Esophagus squamous epithelium (tissue), 5 donors: ENCODE measurements at places on chromosomes 1 and 21.

- DNase-seq, result no peak
Observed at GRCh38 chr1:21641967-21642739, 27.0 kb downstream of the RAP1GAP start.

DNA sequence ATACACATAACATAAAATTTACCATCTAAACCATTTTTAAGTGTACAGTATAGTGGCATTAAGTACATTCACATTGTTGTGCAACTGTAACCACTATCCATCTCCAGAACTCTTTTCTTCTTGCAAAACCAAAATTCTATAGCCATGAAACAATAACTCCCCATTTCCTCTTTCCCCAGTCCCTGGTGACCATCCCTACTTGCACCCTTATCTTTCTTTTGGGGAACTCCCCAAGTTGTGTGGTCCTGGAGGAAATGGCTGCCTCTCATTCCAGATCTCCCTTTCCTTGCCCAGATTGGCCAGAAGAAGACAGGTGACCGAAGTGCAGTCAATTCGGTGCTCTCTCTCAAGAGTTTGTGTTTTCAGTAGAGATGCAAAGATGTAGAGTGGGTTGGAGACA lies 389.6 kb upstream of the C1orf87 start:
- no peak for DNase-seq

DNA sequence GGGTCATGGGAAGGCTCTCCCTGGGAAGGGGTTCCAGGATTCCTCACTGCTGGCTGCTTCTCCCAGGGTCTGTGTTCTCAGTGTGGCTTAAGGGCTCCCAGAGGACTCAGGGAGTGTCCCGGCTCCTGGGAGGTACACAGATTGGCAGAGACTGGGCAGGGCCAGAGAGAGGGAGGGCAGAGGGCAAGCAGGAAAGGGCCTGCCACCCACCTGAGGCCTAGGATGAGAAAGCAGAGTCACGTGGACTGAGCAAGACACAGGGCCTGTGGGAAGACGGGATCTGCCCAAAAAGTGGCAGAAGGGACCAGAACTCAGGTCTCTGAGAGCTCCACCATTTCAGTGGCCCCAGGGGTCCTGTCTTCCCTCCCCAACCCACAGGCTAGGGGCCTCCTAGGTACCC lies 871 bp downstream of the SLFNL1 start:
- DNase-seq, result no peak

GRCh38 chr1:86499987-86500593 lies 31.4 kb downstream of the CLCA1 start:
- DNase-seq, result no peak

DNA sequence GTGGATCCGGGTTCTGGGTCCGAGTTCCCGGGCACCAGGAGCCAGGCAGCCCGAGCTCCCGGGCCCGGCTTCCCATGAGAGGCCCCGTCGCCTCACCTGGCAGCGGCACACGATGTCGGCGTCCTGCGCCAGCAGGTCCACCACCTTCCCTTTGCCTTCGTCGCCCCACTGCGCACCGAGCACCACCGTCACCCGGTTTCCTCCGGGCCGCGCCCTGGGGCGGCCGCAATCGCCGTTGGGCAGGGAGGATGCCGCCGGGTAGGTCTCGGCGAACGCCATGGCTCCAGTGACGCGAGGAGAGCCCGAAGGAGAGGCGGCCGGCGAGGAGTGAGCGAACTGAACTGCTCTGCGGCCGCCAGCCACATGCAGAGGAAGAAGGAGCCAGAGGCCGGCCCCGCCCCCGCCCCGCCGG lies at the start of gene ADSS2:
TSS of gene ADSS2 (minus strand) at position 371 of the 412 bp plus-strand sequence. CDS start at position 279, 92 bp downstream.
- DNase-seq, result no peak

GRCh38 chr1:222171005-222171404 lies 376.9 kb downstream of the HHIPL2 start:
- no peak for DNase-seq

GRCh38 chr1:231933711-231934626 lies 307.4 kb downstream of the DISC1 start:
- DNase-seq, result no peak

- no peak for DNase-seq
Observed at GRCh38 chr1:173489149-173489600, 12.0 kb downstream of the PRDX6 start.

DNA sequence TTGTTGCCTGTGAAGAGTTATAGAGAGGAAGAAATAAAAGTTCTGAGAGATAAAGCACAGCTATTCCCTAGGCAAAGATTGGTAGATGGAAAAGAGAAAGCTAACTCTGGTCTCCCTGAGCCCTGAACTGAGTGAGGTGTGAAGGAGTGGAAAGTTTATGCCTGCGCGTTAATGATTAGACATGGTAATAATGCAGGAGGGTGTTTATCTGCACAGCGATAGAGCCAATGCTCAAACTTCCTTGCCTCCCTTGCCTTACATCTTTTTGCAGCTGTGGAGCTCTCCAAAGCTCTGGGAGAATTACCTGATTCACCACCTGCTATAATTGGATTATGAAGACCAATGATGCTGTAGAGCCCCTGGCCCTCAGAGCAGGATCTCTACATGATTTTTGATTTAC lies 32.8 kb upstream of the CHRM3 start:
- DNase-seq, result no peak

GRCh38 chr1:75731881-75732280 lies 7.4 kb downstream of the ACADM start:
- DNase-seq, result no peak

DNA sequence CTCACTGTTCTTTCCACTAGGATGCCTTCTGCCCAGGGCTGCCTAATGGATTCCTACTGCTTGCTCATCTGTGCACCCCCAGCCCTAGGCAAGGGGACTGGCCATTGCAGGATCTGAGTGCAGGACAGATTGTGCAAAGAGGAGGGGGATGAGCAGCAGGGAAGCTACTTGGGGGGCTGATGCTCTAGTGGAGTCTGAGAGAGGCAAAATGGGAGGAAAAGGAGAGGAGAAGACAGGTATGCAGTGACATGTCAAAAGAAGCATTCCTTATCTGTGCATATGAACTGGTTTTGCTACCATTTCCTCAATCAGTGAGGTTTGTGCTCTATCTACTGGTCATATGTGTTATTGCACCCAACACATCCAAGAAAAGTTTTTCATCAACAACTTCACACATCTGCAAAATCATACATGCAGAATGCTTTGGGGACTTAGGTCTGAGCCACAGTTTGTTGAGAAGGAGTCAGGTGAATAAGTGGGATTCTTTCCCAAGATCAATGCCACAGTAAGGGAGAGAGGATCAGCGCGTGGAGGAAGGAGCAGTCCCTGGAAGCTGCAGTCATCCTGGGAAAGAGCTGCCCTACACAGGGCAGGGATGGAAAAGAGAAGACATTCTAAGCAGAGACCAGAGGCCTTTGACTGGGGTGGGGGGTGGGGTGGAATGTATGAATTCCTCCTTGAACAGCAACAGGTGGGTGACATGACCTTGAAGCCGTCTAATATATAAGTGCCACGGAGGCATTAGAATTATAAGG lies 14.4 kb downstream of the SLC5A9 start:
- no peak for DNase-seq

DNA sequence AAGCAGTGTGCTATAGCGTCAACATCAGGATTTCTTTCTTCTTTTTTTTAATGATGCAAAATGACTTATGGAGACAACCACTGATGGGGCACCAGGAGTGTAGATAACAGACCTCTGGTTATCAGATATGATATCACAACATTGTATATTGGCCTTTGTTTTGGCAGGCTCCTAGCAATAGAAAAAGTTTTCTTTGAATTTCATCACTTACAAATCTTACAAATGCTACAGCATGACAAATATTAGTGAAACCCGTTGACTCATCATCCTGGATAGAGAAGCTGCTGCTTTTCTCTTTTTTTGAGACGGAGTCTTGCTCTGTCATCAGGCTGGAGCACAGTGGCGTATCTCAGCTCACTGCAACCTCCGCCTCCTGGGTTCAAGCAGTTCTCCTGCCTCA lies 92.9 kb downstream of the LTN1 start:
- DNase-seq, result no peak

GRCh38 chr21:41429305-41429704 lies 3.3 kb downstream of the MX1 start:
- no peak for DNase-seq

GRCh38 chr1:223622132-223622842 lies 43.2 kb downstream of the CAPN8 start:
- DNase-seq, result no peak

DNA sequence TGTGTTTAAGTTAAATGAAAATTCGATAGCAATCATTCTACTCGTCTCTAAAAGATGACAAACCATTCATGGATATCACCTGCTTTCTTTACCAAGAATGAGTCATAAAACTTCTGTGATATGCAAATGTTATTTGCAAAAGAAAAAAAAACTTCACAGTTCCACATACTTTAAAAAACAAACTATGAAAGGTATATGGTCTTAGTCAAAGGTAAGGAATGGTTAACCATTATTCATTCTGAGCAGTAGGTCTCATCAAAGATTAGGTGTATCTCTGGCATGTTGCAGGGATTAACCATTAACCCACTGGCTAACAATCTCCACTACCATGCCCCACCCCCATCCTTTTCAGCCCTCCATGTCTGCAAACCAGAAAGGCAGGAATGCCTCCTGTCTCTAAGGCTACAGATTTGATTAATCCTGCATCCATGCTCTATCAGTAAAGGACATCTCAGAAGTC lies 44.4 kb downstream of the PTPN14 start:
- no peak for DNase-seq

DNA sequence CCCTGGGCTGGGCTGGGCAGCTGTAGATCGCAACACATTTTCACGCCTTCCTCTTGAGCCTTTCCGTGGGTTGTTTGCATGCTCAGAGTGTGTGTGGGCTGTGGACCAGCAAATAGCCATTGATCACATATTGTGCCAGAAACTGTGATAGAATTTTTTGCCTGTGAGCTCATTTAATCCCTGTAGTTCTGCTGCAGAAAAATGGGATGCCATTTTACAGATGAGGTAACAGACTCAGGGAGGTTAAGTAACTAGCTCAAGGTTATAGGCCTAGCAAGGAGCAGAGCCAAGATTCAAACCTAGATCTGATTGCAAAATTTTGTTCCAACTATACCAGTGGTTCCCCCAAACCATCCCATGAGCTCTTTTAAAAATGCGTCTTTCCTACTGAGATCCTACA lies 10.5 kb downstream of the SPATA46 start:
- no peak for DNase-seq

GRCh38 chr1:217982331-217983050 lies 302.6 kb upstream of the RRP15 start:
- no peak for DNase-seq

DNA sequence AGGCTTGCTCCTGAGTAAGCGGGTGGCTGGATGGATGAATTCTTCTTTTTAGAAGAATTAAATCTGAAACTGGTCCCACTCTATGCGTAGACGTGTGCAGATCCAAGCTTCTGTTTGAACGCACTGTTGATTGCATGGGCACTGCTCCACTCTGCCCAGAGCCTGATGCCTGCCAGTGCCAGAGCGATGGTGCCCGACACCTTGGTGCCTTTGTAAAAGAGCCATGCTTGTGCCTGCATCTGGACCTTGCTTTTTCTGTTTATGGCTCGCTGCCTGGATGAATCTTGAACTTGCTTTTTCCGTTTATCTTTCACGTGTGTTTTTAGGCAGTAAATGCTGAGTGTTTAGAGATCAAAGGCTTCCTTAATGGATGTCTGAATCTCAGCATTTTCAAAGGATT lies 15.0 kb upstream of the PWP2 start:
- no peak for DNase-seq

DNA sequence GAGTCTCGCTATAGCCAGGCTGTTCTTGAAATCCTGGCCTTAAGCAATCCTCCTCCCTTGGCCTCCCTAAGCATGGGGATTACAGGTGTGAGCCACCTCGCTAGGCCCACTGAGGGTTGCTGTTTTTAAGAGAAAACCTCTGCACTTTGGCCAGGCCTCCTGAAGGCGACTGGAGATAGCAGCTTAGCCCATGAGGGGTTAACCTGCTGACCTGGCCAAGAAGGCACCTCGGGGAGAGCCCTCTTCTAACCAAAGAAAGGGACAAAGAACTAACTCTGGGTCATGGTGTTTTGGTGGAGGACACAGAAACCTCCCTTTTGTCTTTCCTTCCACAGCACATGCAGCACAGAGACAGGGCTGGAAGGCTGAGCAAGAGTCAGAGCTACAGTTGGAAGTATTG lies 17.7 kb upstream of the KNCN start:
- DNase-seq, result no peak

- DNase-seq, result no peak
Observed at GRCh38 chr1:155295183-155295941, 5.9 kb downstream of the PKLR start.

DNA sequence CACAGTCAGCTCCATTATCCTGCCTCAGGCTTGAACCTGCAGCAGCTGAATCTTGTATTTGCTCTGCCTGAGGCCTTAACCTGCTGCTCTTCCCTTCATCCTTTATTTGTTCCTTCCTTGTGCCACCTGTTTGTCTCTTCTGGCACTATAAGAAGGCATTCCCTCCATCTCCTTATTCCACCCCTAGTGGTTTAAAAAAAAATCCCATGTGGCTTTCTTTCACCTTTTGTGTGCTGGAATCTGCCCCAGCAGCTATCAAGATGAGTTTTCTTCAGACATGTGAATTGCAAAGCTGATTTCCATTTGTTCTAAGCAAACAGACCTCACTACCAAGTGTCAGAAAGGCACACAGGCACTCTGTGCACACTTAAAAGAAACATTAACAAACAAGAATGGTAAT lies 294.6 kb downstream of the TTLL7 start:
- no peak for DNase-seq

GRCh38 chr1:94514095-94514727 lies 27.3 kb downstream of the F3 start:
- no peak for DNase-seq

GRCh38 chr1:25711555-25712298 lies 88.3 kb upstream of the SELENON start:
- no peak for DNase-seq

- no peak for DNase-seq
Observed at GRCh38 chr1:162974810-162975209, 94.4 kb upstream of the RGS4 start.

DNA sequence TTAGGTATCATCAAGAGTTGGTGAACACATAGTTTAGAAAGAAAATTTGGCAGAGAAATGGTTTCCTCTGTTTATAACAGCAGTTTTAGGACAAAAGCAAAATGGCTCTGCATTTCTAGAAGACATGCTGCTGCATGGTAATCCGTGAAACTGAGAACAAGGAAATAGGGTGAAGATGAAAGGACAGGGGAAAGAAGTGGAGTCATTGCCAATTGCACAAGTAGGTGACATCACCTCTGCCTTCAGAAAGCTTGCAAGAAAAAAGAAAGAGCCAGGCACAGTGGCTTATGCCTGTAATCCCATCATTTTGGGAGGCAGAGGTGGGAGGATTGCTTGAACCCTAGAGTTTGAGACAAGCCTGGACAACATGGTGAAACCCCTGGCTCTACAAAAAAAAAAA lies 217.6 kb downstream of the LMX1A start:
- DNase-seq, result no peak

GRCh38 chr1:40898431-40898901 lies 36.3 kb upstream of the CITED4 start:
- DNase-seq, result no peak

GRCh38 chr1:43653893-43654292 lies 3.9 kb downstream of the KDM4A start:
- no peak for DNase-seq
